Liver (tissue), 10 donors: ENCODE measurements at places on chromosomes 1 and 21. TPM values are rescaled to one million over a fixed set of nuclear protein-coding genes. Genes with fewer than 3 reads are reported as not detected.

Gene REN
- polyA plus RNA-seq, result 0.15 TPM

Gene AK5
- 0.12 TPM for polyA plus RNA-seq

Gene RAB3B
- 0.22 TPM for polyA plus RNA-seq

Gene WNT3A
- not detected for polyA plus RNA-seq

Gene SLC25A33
- 12.3 TPM for polyA plus RNA-seq

Gene SPOCD1
- 0.12 TPM for polyA plus RNA-seq

Gene LCA5L
- polyA plus RNA-seq, result 1.2 TPM

Gene SYNC
- 0.28 TPM for polyA plus RNA-seq

Gene CELA2B
- polyA plus RNA-seq, result not detected

Gene VASH2
- polyA plus RNA-seq, result 0.38 TPM

Gene SEMA6C
- polyA plus RNA-seq, result 1.4 TPM

Gene GNAT2
- polyA plus RNA-seq, result 0.17 TPM
